GM23248 (cell line): ENCODE measurements at places on chromosomes 2 and 18.

DNA sequence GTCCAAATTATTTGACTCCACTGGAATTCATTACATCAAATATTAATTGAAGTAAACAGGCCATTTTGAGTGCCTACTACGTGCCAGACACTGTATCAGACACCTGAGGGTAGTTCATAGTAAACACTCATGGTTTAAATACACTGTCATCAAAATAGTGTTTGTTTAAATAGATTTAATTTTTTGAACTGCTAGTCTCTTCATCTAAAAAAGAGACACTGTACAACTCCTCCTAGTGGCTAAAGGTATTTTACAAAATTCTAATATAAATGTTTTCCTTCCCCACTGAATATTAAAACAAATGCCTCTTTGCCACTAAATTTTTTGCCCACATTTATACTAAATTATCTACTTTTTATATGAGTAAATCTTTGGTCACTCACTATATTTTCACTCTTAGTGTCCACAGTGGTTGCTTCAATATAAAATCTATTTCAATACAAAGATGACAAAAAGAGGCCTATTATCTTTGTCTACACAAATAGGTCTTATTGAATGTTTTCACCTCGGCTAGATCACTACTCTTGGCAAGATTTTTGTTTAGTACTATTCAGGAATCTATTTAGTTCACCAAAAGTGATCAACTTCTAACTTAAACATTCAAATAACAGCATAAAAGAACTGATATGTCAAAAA lies 122.1 kb downstream of the TMEM247 start:
- no peak overlapping the region for H3K27ac ChIP-seq
- no peaks in the 10 kb centered on the region for H3K4me1 ChIP-seq
- no peaks in the 10 kb centered on the region for H3K36me3 ChIP-seq
- H3K4me3 ChIP-seq, result no peak overlapping the region
- DNase-seq, result peak; percentile 48

DNA sequence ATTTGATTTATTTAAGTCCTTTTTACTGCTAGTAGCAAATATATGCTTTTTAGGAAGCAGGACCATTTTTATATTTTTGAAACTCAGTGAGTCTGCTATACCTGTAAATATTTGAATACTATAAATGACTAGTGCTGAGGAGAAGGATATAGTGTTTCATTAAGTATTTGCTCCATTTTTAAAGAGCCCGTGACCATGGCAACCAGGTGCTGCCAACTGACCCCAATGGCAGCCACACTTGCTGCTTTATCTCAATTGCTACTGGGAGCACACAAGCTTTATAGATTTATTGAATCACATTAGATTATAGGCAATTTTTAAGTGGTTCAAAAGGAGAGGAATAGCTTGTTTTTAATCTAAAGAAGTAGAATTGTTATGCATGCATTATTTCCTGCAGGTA lies 142.0 kb downstream of the SCG2 start:
- H3K36me3 ChIP-seq, result no peaks in the 10 kb centered on the region
- peak overlapping the region; percentile 6; the same call in 1 of the 2 replicates for H3K4me3 ChIP-seq
- peaks cover 32% of the 10 kb centered on the region for H3K4me1 ChIP-seq
- peak overlapping the region; percentile 53 for H3K27ac ChIP-seq

GRCh38 chr2:158403237-158403636 lies 53.3 kb downstream of the CCDC148 start:
- no peaks in the 10 kb centered on the region for H3K27me3 ChIP-seq
- DNase-seq, result no peak
- no peak overlapping the region for H3K4me3 ChIP-seq
- no peaks in the 10 kb centered on the region for H3K4me1 ChIP-seq
- H3K36me3 ChIP-seq, result no peaks in the 10 kb centered on the region
- no peak overlapping the region for H3K27ac ChIP-seq

GRCh38 chr2:36480028-36480427 lies 117.9 kb downstream of the FEZ2 start:
- no peak overlapping the region for H3K4me3 ChIP-seq
- H3K27me3 ChIP-seq, result no peaks in the 10 kb centered on the region
- peaks cover 94% of the 10 kb centered on the region for H3K36me3 ChIP-seq

DNA sequence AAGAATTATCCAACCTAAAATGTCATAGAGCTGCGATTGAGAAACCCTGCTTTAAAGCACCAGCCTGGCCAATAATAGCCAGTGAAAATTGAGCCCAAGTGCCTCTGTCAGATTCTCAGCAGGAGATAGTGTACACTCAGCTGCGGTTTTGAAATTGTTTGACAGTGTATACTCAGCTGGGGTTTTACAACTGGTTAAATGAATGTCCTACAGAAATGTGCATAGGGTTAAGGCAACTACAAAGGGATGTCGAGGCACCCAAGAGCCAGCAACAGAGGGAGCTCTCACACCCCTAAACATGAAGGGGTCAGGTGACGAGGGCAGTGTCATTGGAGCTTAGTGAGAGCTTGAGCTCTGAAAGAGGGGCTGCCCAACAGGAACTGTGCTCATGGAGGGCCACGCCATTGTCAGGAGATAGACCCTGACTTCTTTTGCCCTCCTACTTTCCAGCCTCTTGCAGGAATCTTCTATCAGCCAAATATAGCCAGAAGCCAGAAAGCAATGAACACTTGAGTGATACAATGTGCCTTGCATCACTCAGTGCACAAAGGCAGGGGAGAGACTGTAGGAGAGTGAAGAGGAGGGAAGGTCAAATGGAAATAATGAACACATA lies 15.1 kb downstream of the ACTG2 start:
- no peak overlapping the region for H3K27ac ChIP-seq
- peak; percentile 54 for DNase-seq
- no peak overlapping the region for H3K4me3 ChIP-seq
- no peaks in the 10 kb centered on the region for H3K4me1 ChIP-seq
- peaks cover 21% of the 10 kb centered on the region for H3K27me3 ChIP-seq

DNA sequence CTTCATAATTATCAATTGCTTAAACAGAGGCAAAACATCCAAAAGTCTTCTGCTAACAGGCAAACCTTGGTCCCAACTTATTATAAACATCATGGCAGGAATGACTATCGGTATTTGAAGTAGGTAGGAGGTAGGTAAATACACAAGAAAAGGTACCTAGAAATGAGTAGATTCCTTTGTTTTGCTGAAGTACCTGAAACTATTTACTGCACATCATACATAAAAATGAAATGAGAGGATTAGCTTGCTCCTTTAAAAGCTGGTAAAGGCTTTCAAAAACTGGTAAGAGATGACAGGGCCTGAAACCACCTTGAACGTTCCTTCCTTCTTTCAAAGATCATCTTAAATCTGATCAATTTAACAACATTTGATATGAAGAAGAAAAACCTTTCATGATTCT lies 55.2 kb upstream of the MAPRE2 start:
- no peaks in the 10 kb centered on the region for H3K36me3 ChIP-seq
- no peak overlapping the region for H3K27ac ChIP-seq
- 0 out of 2 replicates have a peak, but pooled peaks cover 5% of the 10 kb centered on the region for H3K4me1 ChIP-seq
- no peak for DNase-seq
- H3K4me3 ChIP-seq, result no peak overlapping the region
- H3K27me3 ChIP-seq, result peaks cover 10% of the 10 kb centered on the region; the same call in 1 of the 2 replicates

- H3K4me1 ChIP-seq, result peaks cover 20% of the 10 kb centered on the region
- H3K27me3 ChIP-seq, result peaks cover 23% of the 10 kb centered on the region; the same call in 1 of the 2 replicates
- no peak overlapping the region for H3K27ac ChIP-seq
- no peak for DNase-seq
Measured at GRCh38 chr2:234033885-234034284, 16.6 kb upstream of the SPP2 start.

DNA sequence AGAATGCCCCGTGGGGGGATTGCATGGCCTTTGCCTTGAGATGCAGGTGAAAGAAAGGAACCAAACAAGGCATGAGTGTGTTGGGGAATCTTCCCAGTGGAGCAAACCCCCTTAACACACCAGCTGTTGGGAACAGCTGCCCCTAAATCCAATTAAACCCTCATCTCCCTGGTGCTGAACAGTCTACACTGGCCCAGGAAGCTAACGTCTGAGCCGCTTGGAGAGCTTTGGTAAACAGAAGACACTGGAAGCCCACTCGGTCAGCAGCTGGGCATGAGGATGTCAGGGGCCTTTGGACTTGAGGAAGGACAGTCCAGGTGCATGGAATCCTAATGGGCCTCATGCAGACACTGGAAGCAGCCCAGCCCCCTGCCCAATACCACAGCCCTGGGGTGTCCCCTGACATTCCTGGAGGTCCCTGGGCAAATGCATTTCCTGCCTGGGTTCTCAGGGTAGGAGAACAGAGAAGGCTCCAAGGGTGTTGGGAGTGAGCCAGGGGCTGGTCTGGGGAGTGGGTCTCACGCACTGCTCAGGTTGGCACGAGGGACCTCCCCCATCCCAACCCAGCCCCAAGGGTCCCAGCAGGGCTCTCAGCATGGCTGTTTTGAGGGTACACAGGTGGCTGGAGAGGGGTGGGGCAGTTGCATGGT lies 37.7 kb downstream of the GBX2 start:
- no peak overlapping the region for H3K4me3 ChIP-seq
- DNase-seq, result no peak
- H3K36me3 ChIP-seq, result no peaks in the 10 kb centered on the region; the same call in 1 of the 2 replicates
- no peak overlapping the region for H3K27ac ChIP-seq

DNA sequence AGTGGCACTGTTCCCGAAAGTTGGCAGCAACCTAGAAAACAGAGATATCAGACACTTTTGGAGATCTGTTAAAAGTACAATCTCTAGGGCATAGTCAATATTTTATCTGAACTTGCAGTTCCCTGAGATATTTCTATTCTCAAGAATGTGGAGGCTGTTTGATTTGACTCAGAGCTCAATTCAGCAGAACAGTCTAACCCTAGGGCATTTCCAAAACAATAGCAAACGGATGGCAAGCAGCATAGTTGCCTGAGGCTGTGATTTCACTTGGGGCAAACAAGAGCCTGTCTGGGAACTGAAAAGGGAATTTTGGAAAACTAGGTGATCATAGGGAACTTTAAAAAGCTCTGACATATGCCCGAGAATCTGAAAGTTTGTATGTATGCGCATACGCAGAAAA lies 772.8 kb upstream of the LRRTM1 start:
- DNase-seq, result no peak
- no peak overlapping the region for H3K27ac ChIP-seq
- no peaks in the 10 kb centered on the region for H3K36me3 ChIP-seq
- H3K4me3 ChIP-seq, result no peak overlapping the region
- no peaks in the 10 kb centered on the region for H3K4me1 ChIP-seq

DNA sequence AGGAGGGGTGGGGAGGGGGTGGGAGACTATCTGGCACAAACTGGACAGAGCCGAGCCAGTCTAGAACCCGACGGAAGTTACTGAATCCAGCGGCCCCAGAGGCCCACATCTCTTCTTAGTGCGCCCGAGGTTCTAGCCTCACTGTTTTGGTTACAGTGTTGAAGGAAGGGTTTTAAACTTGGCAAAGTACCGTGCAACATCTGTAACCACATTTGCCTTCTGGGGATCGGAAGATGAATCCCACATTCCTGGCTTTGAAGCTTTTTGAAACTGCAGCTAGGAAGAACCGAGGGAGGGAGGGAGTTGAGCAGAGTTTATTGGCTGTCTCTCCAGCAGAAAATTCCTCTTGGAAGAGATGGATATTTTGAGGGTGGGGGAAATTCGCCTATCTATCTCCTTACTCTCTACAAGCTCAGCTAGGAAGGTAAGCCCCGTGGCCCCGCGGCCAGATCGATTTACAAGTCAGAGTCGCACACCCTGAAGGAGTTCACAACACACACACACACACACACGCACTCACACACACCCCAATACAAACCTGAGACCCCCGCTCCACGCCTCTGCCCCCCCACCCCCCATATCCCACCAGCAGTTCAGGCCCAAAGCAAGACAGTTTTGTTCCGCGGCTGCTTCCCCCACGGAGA lies 1.0 kb downstream of the ACVR1 start:
- DNase-seq, result peak; percentile 93
- H3K4me1 ChIP-seq, result peaks cover 21% of the 10 kb centered on the region
- H3K4me3 ChIP-seq, result peak overlapping the region; percentile 91
- H3K36me3 ChIP-seq, result no peaks in the 10 kb centered on the region
- no peaks in the 10 kb centered on the region for H3K27me3 ChIP-seq
- peak overlapping the region; percentile 87 for H3K27ac ChIP-seq

- peak overlapping the region; percentile 82 for H3K27ac ChIP-seq
- H3K27me3 ChIP-seq, result no peaks in the 10 kb centered on the region
- no peaks in the 10 kb centered on the region for H3K36me3 ChIP-seq
- H3K4me1 ChIP-seq, result peaks cover 52% of the 10 kb centered on the region
- no peak overlapping the region for H3K4me3 ChIP-seq
- DNase-seq, result no peak
Measured at GRCh38 chr2:85503168-85503850, 35.7 kb upstream of the MAT2A start.

GRCh38 chr2:27118525-27119329 lies at the start of gene CGREF1:
CGREF1 (minus strand) TSS chr2:27119128; CDS start chr2:27104366, 14,762 bp downstream.
- peak within 1 kb of the TSS; percentile 70 for H3K4me3 ChIP-seq
- no peak within 1 kb of the TSS for H3K27ac ChIP-seq
- H3K27me3 ChIP-seq, result peaks cover 17% of the 10 kb centered on the region
- peak; percentile 58 for DNase-seq
- H3K4me1 ChIP-seq, result no peaks in the 10 kb centered on the region

DNA sequence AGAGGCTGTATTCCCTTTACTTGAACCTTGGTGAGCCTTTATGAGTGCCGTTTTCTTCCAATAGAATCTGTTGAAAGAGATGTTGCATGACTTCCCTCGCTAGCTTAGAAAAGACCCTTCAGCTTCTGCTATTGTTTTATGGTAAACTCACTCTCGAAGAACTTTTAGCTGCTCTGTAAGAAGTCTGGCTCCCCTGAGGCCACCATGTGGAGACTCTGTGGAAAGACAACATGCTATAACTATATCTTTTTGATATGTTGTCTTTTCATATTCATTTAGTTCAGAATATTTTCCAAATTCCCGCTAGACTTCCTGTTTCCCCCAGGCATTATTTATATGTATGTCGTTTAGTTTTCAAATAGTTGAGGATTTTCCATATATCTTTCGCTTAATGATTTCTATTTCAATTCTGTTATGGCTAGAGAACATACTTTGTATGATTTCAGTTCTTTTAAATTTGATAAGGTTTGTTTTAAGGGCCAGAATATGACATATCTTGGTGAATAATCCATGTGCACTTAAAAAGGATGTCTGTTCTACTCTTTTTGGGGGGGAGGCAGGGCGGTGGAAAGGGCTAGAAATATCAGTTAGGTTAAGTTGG lies 64.1 kb downstream of the PTPN4 start:
- no peak overlapping the region for H3K4me3 ChIP-seq
- DNase-seq, result peak; percentile 72
- no peaks in the 10 kb centered on the region for H3K27me3 ChIP-seq

GRCh38 chr2:69046221-69046662 lies 33.3 kb downstream of the ANTXR1 start:
- peaks cover 52% of the 10 kb centered on the region for H3K36me3 ChIP-seq
- peak; percentile 44 for DNase-seq
- no peak overlapping the region for H3K4me3 ChIP-seq
